ENCODE measurements at places on chromosomes 5 and 9. TPM values are rescaled to one million over a fixed set of nuclear protein-coding genes. Genes with fewer than 3 reads are reported as not detected.
A peak's percentile ranks its signal among the peaks of the same experiment; 100 is the strongest.

GRCh38 chr5:14060218-14060617 is 82.9 kb upstream of the TRIO start:
- no peaks in the 10 kb centered on the region for H3K4me1 ChIP-seq
- H3K27me3 ChIP-seq, result no peaks in the 10 kb centered on the region
- no peak overlapping the region for H3K27ac ChIP-seq
- no peak for DNase-seq
- H3K4me3 ChIP-seq, result no peak overlapping the region

DNA sequence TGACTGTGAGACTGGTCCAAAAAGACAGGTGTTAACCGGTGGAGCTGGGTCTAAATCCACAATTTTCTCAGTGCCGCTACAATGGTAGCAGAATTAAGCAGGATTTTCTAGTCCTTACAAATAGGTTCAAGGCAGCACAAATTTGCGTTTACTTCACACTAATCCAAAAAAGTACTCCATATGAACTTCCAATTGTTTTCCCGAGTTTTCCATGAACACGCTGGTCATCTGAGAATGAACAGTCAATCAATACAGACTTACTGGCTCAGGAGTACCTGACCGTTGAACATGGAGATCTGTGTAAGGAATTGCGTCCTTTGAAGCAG is 709 bp downstream of the SLC35D2 start:
- H3K27ac ChIP-seq, result peak overlapping the region; percentile 73
- no peaks in the 10 kb centered on the region for H3K27me3 ChIP-seq
- DNase-seq, result no peak
- H3K4me3 ChIP-seq, result peak overlapping the region; percentile 88
- H3K36me3 ChIP-seq, result peaks cover 2% of the 10 kb centered on the region

The MOB3B gene
- total RNA-seq, result 1.1 TPM

DNA sequence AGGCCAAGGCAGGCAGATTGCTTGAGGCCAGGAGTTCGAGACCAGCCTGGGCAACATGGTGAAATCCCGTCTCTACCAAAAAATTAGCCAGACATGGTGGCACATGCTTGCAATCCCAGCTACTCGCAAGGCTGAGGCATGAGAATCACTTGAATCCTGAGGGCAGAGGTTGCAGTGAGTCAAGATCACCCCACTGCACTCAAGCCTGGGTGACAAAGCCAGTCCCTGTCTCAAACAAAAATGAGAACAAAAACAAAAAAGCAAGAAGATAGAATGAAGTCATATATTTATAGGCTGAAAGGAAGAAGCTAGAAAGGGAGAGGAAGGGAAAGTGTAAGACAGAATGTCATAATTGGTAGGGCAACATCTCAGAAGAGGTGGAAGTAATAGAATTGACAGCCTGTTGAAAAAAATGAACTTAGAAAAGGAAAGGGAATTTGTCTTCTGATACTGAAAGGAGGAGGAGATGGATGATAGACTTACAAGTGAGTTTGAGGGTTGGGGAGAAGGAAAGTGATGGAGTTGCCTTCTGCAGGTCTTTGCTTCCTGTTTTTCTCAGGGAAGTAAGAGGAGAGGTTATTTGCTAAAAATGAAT is 32.2 kb downstream of the CARD6 start:
- no peak overlapping the region for H3K4me3 ChIP-seq
- DNase-seq, result no peak
- H3K27ac ChIP-seq, result no peak overlapping the region
- no peaks in the 10 kb centered on the region for H3K27me3 ChIP-seq

GRCh38 chr5:76789991-76790581 is 28.7 kb upstream of the F2RL1 start:
- H3K4me3 ChIP-seq, result no peak overlapping the region
- H3K27me3 ChIP-seq, result no peaks in the 10 kb centered on the region
- DNase-seq, result no peak

DNA sequence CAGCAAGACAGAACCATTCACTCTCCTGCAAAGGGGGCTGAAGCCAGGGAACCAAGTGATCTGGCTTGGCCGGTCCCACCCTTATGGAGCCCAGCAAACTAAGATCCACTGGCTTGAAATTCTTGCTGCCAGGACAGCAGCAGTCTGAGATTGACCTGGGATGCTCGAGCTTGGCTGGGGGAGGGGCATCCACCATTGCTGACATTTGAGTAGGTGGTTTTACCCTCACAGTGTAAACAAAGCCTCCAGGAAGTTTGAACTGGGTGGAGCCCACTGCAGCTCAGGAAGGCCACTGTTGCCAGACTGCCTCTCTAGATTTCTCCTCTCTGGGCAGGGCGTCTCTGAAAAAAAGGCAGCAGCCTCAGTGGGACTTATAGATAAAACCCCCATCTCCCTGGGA is 60.5 kb downstream of the TNFSF8 start:
- H3K36me3 ChIP-seq, result no peaks in the 10 kb centered on the region
- H3K27ac ChIP-seq, result no peak overlapping the region
- DNase-seq, result no peak

The BAAT gene
- 167 TPM for total RNA-seq

- peaks cover 2% of the 10 kb centered on the region for H3K27me3 ChIP-seq
- DNase-seq, result no peak
- no peak overlapping the region for H3K4me3 ChIP-seq
- no peaks in the 10 kb centered on the region for H3K4me1 ChIP-seq
- H3K27ac ChIP-seq, result peak overlapping the region; percentile 61
- no peaks in the 10 kb centered on the region for H3K36me3 ChIP-seq
These were observed 121.3 kb downstream of the LHFPL2 start for GRCh38 chr5:78527054-78527859.

GRCh38 chr9:32503008-32503407 is 23.0 kb downstream of the RIGI start:
- H3K27ac ChIP-seq, result no peak overlapping the region
- no peaks in the 10 kb centered on the region for H3K4me1 ChIP-seq
- H3K36me3 ChIP-seq, result peaks cover 9% of the 10 kb centered on the region
- no peak overlapping the region for H3K4me3 ChIP-seq
- DNase-seq, result no peak
- H3K27me3 ChIP-seq, result no peaks in the 10 kb centered on the region

DNA sequence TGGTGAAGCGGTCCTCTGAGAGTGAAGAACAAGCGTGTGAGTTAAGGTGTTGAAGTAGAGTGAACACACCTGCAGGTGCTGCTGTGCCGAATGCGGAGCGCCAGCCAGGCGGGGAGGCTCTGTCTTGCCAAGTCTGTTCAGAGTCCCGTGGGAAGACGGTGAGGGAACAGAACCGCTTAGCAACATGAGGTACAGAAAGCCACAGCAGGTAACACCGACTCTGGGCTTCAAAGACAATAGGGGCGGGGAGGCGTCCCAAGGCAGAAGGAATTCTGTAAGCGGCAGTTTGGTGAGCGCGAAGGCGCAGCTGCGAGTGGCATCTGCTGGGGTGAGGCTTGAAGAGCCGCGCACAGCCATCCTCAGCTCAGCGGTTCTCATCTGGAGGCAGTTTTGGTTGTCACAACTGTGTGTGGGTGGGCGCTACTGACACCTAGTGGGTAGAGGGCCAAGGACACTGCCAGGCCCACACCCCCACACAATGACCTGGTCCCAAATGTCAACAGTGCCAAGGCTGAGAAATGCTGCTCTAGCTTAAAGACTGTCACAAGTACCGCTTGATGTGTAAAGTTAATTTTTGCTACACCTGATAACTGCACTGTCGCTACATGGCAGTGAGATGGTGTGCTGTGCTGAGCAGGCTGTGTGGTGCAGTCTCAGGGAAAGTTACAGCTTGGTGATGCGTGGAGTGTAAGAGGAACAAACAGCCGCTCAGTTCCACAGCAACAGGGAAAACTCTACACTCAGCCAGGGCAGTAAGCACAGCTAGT is 67.4 kb upstream of the TBC1D9B start:
- H3K27ac ChIP-seq, result no peak overlapping the region
- peaks cover 16% of the 10 kb centered on the region for H3K4me1 ChIP-seq
- DNase-seq, result no peak
- H3K27me3 ChIP-seq, result no peaks in the 10 kb centered on the region
- H3K36me3 ChIP-seq, result peaks cover 10% of the 10 kb centered on the region

The B4GALT1 gene
- total RNA-seq, result 58.1 TPM

GRCh38 chr5:9498541-9499497 is 47.1 kb downstream of the SEMA5A start:
- no peak for DNase-seq
- H3K4me1 ChIP-seq, result no peaks in the 10 kb centered on the region
- no peaks in the 10 kb centered on the region for H3K36me3 ChIP-seq
- no peak overlapping the region for H3K4me3 ChIP-seq
- H3K27ac ChIP-seq, result no peak overlapping the region

DNA sequence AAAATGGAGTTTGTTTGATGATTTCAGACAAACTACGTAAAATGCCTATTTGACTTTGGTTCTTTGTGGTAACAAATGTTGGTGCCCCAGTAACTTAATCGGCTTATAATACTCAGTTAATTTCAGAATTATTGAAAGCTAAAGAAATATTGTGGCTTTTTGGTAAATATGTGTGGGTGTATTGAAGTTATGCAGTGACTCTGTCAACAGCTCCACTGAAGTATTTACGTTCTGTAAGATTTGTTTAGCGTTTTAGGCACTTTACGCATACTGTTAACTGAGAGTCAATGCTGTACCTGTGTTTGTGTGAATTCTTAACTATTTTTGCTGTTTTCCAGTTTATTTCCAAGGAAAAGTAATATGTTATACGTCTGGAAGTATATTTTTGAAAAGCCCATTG is 2.2 kb downstream of the RAD23B start:
- H3K36me3 ChIP-seq, result no peaks in the 10 kb centered on the region
- peaks cover 28% of the 10 kb centered on the region for H3K4me1 ChIP-seq
- no peak for DNase-seq

DNA sequence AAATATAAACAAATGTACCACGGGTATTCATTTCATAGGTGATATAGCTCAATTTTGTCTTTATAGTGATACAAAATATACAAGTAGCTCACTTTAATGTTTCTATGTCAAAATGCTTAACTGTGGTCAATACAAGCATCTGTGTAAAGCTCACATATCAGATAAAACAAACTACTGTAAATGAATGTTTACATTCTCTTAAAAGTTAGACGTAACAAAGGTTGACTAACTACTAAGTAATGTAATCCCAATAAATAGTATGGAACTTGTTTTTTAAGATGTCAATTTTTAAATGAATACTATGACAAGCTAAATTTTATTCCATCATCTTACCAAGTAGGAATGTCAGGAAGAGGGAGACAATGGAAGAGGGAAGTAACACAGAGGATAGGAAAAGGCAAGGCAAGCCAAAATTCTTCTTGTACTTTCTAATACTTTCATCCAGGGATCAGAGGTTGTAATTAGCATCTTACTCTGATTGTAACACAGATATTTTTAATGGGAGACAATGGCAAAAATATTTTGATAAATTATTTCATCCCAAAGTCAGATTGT is 105.5 kb downstream of the STRBP start:
- no peak overlapping the region for H3K4me3 ChIP-seq
- no peaks in the 10 kb centered on the region for H3K36me3 ChIP-seq
- no peaks in the 10 kb centered on the region for H3K4me1 ChIP-seq
- DNase-seq, result no peak
- no peak overlapping the region for H3K27ac ChIP-seq
- no peaks in the 10 kb centered on the region for H3K27me3 ChIP-seq

GRCh38 chr5:163489055-163489744 is 16.2 kb upstream of the MAT2B start:
- H3K4me1 ChIP-seq, result no peaks in the 10 kb centered on the region
- H3K36me3 ChIP-seq, result no peaks in the 10 kb centered on the region
- no peak overlapping the region for H3K4me3 ChIP-seq
- DNase-seq, result no peak
- H3K27ac ChIP-seq, result no peak overlapping the region

GRCh38 chr9:128940946-128941755 is 6.3 kb downstream of the DOLK start:
- no peak overlapping the region for H3K27ac ChIP-seq
- H3K4me3 ChIP-seq, result no peak overlapping the region
- H3K27me3 ChIP-seq, result no peaks in the 10 kb centered on the region
- DNase-seq, result no peak

The PCDHGA2 gene
- total RNA-seq, result 0.42 TPM

DNA sequence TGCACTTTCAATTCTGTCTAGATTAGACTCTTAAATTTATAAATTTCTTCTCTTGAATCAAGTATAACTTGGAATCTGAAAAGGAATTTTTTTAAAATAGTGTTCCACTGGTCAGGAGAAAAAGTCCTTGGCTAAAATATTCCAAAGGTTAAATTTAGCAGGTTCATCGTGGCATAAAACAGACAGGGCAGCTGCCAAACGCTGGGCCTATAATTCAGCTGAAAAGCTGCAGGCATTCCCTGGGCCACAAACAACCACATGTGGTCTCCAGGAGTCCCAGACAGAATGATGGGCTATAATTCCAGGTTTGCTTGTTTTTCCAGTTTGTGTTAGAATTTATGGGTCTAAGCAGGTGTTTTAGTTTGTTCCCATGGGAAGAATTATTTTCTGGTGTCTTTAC is 71.1 kb upstream of the RETREG1 start:
- H3K27ac ChIP-seq, result no peak overlapping the region
- H3K4me1 ChIP-seq, result no peaks in the 10 kb centered on the region
- no peak overlapping the region for H3K4me3 ChIP-seq
- DNase-seq, result no peak

GRCh38 chr9:85041466-85042137 is 372.1 kb downstream of the NTRK2 start:
- H3K36me3 ChIP-seq, result no peaks in the 10 kb centered on the region
- no peaks in the 10 kb centered on the region for H3K4me1 ChIP-seq
- peaks cover 11% of the 10 kb centered on the region for H3K27me3 ChIP-seq
- no peak overlapping the region for H3K4me3 ChIP-seq

- no peaks in the 10 kb centered on the region for H3K36me3 ChIP-seq
- DNase-seq, result no peak
- H3K27ac ChIP-seq, result no peak overlapping the region
- H3K4me3 ChIP-seq, result no peak overlapping the region
- no peaks in the 10 kb centered on the region for H3K27me3 ChIP-seq
These were observed 14.9 kb upstream of the CARD19 start for GRCh38 chr9:93081081-93081529.

The PAEP gene
- total RNA-seq, result not detected

The NDUFAF2 gene
- total RNA-seq, result 5.4 TPM

- DNase-seq, result no peak
- no peak overlapping the region for H3K4me3 ChIP-seq
- H3K4me1 ChIP-seq, result no peaks in the 10 kb centered on the region
These were observed 75.4 kb upstream of the S1PR3 start for GRCh38 chr9:88915916-88916315.

DNA sequence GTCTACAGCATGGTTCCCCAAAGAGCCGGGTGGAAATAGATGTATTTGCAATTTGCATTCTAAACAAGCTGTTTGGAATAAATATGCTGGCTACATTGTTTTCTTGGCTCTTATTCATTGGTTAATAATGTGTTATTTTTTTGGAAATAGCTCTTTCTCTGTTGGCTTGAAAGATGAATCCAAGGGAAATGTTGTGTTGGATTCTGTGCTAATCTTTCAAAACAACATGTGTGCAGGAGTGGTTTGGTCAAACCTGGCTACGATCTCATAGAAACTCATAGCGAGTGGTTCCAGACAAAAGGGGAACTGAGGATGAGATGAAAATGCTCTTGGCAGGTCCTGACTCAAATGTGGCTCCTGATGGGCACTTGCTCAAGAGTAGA is 63.7 kb upstream of the CXCL14 start:
- no peak overlapping the region for H3K4me3 ChIP-seq
- no peaks in the 10 kb centered on the region for H3K36me3 ChIP-seq
- peaks cover 3% of the 10 kb centered on the region for H3K27me3 ChIP-seq
- H3K27ac ChIP-seq, result no peak overlapping the region
- DNase-seq, result no peak
- H3K4me1 ChIP-seq, result no peaks in the 10 kb centered on the region

The OTULINL gene
- total RNA-seq, result 4.1 TPM

All from liver (tissue), 10 donors.